NCI-H446 treated with DMSO at 0.1 percent for 48 hours (cell line): ENCODE measurements at places on chromosomes 1 and 21.

- no peak for DNase-seq
Observed at GRCh38 chr1:165543532-165544438, at the start of gene LRRC52. TSS of gene LRRC52 (plus strand) at chr1:165544000. CDS start at chr1:165544297, 297 bp downstream.

DNA sequence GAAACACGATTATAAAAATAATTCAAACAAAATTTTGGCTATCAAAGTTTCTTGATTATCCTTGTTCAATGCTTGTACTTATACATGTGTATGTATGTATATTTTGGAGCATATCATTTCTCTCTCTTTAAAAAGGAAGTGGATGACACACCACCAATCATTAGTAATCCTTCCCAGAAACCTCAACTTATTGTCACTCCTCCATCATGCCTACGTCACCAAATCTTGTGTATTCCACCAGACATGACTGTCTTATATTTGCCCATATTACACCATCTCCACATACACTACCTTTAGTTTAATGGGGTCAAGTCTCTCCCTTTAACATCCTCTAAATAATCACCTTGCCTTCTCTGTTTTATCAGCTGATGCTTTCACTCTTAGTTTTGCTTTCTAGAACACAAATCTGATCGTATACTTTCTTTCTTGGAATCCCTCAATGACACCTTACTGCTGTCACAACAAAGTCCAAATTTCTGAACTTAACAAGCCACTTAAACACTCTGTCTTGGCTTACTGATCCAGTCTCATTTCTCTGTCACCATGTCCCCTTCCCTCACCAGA lies 124.0 kb downstream of the BRINP3 start:
- no peak for DNase-seq

DNA sequence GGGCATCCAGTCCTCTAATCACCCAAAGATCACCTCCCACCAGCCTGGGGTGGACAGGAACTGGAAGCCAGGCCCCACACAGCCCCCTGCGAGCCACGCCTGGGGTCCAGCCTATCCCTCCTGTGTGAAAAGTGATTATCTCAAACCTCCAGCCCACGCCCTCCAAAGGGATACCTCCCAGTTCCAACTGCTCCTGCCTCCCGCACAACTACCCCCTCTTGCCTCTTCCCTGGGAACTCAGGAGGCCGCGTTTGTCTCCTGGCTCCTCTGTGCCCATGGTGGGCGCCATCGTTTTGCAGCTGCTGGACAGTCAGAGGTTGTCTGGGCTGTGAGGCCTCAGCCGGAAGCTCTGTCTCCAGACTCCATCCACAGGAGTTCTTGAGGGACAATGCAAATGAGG lies 305.9 kb downstream of the AJAP1 start:
- no peak for DNase-seq

GRCh38 chr1:161998811-161999210 lies 24.9 kb downstream of the OLFML2B start:
- no peak for DNase-seq

DNA sequence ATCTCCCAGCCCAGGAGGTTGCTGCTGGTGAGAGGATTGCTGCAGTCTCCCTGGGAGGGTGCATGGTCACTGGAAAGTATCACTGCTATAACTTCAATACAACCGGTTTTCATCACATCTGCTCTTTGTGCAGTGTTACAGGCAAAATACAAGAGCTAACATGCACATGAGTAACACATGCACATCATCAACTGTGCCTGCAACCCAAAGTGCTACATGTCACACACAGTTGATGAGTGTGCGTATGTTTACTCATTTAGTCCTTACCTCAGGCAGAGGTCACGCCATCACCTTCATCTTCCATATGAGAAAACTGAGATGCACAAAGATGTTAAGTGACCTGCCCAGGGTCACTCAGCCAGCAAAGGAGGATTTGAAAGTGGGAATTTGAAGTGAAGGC lies 277.7 kb downstream of the FAM72C start:
- DNase-seq: no peak

GRCh38 chr1:11492235-11492634 lies 13.3 kb downstream of the DISP3 start:
- no peak for DNase-seq

GRCh38 chr1:245666412-245666811 lies 511.6 kb downstream of the KIF26B start:
- no peak for DNase-seq

DNA sequence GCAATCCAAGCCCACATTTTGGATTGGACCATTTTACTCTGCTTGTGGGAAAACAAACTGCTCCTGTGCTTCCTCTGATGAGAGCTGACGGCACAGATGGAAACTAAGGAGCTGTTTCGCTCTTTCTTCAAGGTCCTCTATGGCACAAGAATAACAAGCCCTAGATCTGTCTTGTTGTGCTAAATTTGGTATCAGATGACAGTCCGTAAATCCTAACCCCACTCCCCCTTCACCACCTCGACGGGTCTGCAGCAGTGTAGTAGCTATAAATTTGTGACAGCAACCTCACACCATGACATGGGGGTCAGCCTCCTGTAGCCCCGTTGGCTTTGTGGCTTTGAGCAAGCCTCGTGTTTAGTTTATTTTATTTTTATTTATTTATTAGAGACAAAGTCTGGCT lies 85.9 kb downstream of the ADSS2 start:
- DNase-seq: no peak

GRCh38 chr1:222462601-222463000 lies 85.3 kb downstream of the HHIPL2 start:
- DNase-seq: no peak

DNA sequence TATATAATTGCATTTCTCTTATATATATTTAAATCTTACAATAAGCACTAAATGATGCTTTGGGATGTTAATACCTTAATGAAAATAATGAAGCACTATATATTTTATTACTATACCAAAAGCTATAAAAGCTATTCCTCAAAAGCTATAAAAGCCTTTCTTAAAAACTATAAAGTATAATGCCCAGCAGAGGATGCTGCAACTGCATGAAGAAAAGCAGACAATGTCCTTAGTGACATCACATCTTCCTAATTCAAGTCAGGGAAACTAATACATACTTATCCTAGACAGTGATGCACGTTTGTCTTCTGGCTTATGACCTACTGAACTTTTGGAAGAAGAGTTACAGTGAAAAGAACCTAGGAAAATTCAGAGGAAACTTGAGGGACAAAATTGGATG lies 13.6 kb upstream of the C1orf185 start:
- DNase-seq: no peak

GRCh38 chr1:109659997-109660690 lies 4.2 kb downstream of the GSTM4 start:
- no peak for DNase-seq

DNA sequence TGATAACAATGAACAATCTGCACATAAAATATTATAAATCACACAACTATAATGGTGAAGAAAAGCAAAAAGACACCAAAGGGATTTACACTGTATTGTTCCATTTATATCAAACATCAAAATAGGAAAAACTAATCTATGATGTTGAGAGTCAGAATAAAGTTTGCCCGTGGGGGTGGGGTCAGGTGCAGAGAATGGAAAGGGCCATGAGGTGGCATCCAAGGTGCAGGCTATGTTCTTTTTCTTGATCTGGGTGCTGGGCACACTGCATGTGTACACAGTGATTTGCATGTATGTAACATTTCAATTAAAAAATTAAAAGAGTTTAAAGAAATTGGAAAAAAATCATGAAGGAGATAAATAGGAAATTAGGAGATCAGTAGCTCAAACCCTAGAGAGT lies 127.3 kb downstream of the DSCAM start:
- no peak for DNase-seq

DNA sequence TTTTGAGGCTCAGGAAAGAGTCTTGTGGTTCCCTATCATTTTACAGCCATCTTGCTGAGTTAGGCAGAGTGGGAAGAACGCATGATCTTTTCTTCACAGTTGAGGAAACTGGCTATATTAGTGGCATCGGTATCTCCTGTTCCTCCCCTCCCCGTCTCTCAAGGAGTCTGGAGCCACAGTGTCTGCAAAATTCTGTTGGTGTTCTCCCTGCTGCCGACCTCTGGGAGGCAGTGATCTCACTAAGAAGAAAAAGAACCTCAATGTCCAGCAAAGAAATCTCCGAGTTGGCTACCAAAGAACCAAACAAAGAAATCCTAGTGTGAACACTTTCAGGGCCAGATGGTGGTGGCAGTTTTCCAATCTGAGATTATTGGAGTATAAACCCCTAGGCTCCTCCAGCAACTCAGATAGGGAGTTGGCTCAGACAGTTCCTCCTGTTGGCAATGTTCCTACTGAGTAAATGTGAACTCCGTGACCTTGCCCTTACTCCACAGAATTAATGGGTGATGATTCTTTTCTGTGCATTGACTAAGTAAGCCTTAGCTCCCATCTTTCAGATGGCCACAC lies 41.2 kb downstream of the PRAMEF20 start:
- peak; percentile 34 for DNase-seq

DNA sequence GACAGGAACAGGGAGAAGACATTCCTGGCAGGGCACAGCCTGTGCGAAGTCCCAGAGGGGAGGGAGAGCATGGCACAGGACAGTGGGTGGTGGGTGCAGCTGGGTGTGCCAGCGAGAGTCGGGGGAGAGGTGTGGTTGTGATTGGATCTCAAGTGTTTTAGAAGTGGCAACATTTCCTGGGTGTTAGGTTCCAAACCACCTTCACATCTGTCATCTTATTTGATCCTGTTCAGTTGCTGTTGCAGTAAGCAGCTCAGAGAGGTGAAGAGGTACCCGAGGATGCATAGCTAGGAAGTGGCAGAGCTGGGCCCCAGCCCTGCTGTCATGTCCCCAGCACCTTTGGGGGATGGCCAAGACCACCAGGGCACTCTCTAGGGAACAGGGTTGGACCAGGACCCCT lies 22.0 kb upstream of the DISP3 start:
- no peak for DNase-seq
